Erythroblast (primary cell): ENCODE measurements at places on chromosomes 1 and 21.

DNA sequence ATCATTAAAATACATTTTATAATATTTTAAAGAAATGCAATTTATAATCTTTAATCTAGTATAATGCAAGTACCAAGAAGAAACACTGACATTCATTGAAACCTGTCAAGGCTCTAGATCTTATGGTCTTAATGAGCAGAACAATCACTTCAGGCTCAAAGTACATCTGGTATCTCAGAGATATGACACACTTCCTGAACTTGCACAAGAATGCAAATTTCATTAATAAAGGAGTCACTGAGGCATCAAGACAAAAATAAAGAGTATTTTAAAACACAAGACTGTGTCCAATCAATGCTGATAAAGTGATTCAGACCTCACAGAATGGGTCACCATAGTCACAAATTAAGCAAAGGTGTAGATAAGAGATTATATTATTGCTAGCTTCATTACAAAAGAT is 178.1 kb downstream of the AK5 start:
- DNase-seq, result no peak

DNA sequence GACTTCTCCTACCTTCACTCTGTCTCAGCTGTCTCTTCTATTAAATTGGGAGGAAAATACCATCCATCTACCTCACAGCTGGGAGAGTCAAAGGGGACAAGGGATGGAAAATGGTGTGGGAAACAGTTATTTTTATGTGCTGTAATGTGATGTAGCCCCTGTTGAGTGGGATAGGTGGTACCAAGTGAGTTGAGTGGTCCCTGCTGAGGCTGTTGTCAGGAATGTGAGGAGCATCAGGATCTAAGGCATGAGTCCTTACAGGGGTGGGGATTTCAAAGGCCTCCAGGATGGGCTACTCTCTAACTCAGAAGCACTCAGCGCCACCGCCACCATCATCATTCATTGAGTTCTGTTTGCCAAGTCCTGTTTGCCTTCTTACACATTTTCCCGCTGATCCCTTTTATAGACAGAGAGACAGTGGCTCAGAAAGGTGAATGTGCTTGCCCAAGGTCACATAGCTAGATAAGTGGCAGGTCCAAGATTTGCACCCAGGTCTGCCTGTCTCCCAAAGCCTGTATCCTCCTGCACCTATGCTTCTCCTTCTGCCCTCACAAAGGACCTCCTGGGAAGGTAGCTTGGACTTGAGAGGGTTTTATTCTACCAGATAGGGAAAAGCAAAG is 4.6 kb upstream of the ID3 start:
- DNase-seq, result no peak

- DNase-seq, result peak; percentile 39
Measured at GRCh38 chr1:16888860-16889816, 6.6 kb upstream of the RNU1-2 start.

GRCh38 chr1:53242381-53242780 is 4.1 kb upstream of the MAGOH start:
- DNase-seq, result no peak

DNA sequence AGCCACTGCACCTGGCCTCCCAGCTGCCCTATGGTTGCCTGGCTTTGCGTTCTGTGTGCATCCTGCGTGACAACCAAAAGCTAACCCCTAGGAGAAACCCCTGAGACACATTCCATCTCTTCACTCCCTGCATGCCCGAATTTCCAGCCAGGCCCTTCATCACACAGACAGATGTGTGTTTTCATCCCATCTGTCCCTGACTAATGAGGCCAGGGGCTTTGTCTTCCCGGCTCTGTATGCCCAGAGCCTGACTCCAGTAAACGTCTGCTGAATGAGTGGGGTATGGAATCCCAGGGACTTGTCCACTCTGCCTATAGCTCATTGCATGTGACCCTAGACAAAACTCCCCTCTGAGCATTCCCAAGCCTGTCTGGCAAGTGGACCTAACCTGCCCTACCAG is 9.6 kb downstream of the ESPN start:
- no peak for DNase-seq

GRCh38 chr1:230112131-230112701 is 45.2 kb downstream of the GALNT2 start:
- peak; percentile 70 for DNase-seq

DNA sequence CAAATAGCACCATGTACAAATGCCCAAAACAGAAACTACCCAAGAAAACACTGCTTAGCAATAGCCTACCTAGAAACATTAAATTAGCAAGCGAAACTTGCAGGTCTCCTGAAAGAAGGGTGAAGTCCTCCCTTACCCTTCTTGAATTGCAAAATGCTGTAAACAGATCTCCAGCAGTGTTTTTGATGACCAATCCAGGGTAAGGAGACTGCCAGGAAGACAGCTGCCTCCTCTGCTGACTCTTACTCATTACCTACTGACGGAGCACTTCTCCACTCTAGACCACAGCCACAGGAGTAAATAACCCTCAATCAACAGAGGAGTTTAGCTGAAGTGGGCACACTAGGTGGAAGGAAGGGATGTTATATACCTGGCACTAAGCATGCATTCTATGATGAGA is 32.2 kb upstream of the GADD45A start:
- DNase-seq, result peak; percentile 63

- DNase-seq, result no peak
Measured at GRCh38 chr1:55815745-55816455, 600.7 kb upstream of the USP24 start.

DNA sequence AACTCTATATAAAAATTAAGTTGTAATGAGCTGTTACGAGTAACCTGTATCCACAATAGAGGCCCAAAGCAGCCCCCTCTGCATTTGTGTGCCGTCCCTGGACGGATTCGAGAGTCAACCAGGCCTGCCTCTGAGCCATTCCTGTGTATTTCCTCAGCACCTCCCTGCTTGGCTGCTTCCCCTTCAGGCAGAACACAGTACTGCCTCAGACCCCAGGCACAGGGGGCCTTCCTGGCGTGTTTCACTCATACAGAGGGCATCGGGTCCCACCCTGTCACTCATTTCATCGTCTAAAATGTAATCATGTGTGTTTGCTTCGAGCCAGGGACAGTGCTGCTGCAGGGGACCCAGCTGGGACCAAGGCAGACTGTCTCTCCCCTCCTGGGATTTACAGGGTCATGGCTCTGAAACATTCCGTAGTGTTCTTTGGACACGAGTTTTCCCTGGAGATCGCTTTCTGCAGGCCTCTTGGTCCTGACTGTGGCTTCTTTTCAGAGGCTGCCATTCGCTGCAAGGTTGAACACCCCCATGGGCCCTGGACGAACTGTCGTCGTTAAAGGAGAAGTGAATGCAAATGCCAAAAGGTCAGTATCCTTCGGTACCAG is 19.4 kb downstream of the LGALS8 start:
- DNase-seq, result no peak

DNA sequence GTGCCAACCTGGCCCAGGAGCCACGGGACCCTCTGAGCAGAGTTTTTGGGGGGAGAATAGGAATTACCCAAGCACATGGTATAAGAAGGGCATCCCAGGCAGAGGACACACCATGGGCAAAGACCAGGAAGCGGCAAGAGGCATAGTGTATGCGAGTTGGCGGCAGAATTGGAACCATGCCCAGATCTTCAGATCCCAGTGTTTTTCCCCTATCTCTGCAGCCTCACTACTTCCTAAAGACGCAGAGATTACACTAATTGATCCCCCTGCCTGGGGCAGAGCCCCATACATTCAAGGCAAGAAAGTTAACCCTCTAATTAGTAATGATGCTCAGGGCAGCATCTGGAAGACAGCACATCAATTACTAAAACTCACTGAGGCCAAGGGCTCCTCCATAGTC is 48.2 kb downstream of the SYT2 start:
- no peak for DNase-seq

DNA sequence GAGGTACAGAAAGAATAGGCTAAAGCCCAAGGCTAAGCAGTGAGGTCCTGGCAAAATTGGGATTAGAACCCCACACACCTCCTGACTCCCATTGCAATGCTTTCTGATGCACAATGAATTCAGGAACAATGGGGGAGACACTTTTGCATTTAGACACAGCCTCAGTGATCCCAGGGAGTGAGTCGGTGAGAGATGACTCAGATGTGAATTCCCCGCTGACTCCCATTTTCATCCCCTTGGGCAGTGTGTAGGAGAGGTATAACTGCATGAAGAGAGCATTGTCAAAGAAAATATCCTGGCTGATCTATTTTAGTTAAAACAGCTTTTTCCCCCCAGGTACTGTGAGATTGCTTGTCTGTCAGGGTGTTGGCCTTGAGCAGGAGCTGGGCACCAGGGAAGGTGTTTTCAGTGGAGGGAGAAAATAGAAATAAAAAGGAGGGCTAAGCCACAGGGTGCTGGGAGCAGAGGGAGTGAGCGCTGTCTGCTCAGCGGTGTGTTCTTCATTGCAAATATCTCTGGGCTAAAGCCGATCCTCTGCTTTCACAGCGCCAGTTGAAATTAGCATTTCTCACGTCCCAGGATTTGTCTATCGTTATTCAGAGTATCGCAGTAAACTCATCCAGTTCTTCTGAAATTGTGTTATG is 247.7 kb upstream of the PTBP2 start:
- DNase-seq, result no peak

- DNase-seq, result no peak
Measured at GRCh38 chr1:224189561-224189960, 6.5 kb downstream of the DEGS1 start.

- DNase-seq, result peak; percentile 79
Measured at GRCh38 chr1:66764994-66765578, 12.8 kb downstream of the DYNLT5 start.

DNA sequence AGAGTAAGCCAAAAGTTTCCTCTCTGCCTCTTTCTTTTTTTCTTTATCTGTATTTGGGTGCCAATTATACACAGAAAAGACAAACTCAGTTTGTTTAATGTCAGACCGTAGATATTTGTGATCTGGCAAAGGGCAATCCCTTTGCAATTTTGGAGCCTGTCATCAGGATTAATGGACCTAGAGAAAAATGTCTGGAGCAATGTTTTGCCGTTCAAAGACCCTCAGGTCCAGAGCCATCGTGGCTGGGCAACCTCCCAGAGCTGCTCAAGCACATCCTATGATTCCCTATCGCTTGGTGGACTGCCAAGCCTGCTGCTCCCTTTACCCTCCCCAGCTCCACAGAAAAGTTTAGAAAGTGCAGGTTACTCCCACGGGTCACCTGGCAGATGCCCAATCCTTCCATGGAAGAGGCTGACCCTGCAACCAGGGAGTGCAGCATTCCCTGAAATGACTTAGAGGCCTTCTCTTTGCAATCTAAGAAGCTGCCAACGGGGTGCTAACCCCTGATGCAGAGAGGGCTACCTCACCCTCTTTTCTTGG is 112.5 kb upstream of the NGF start:
- DNase-seq, result no peak

DNA sequence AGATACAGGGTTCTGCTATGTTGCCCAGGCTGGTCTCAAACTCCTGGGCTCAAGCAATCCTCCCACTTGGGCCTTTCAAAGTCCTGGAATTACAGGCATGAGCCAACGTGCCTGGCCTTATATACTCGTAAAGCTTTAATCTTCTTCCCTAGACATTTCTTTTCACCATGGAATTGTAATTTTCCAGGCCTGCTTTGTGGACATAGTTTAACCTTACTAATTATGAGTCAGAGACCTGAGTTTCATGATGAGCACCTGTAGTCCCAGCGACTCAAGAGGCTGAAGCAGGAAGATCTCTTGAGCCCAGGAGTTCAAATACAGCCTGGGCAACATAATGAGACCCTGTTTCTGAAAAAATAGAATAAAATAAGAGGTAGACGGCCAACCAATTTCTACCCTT is 12.3 kb downstream of the PATJ start:
- DNase-seq, result no peak

- DNase-seq, result no peak
Measured at GRCh38 chr1:20048563-20048962, 21.4 kb upstream of the PLA2G5 start.

GRCh38 chr1:55427606-55428005 is 212.4 kb upstream of the USP24 start:
- DNase-seq, result no peak

- DNase-seq, result no peak
Measured at GRCh38 chr1:50829014-50829958, 130.8 kb downstream of the FAF1 start.

- no peak for DNase-seq
Measured at GRCh38 chr1:93140106-93140505, 40.1 kb downstream of the TMED5 start.

DNA sequence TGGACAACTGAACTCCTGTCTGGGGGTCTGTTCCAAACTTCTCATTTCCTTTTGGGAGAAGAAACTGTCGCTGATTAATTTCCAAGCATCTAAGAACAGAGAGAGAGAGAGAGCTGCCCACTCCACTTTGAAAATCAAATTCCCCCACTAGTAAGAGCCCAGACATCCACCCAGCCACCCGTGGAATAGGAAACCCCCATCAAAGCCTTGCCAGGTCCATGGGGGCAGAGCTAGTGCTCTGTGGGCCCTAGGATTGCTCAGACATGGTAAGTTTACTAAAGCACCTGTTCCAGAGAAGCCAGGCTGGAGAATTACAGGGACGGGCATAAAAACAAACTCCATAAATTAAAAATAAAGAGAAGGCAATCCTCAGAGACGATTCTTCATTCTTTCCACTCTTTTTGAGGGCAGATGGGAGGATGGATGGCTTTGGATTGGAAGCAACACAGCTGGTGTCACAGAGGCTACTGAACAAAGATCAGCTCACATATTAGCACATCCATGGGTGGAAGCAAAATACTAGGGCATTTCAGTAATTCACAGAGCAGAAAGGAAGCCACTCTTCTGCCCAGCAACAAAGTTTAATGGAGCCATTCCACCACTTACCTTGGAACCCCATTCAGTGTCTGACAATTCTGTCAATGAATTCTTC is 103.9 kb downstream of the COLGALT2 start:
- no peak for DNase-seq

- peak; percentile 70 for DNase-seq
Measured at GRCh38 chr1:219906924-219907771, 21.2 kb downstream of the SLC30A10 start.

DNA sequence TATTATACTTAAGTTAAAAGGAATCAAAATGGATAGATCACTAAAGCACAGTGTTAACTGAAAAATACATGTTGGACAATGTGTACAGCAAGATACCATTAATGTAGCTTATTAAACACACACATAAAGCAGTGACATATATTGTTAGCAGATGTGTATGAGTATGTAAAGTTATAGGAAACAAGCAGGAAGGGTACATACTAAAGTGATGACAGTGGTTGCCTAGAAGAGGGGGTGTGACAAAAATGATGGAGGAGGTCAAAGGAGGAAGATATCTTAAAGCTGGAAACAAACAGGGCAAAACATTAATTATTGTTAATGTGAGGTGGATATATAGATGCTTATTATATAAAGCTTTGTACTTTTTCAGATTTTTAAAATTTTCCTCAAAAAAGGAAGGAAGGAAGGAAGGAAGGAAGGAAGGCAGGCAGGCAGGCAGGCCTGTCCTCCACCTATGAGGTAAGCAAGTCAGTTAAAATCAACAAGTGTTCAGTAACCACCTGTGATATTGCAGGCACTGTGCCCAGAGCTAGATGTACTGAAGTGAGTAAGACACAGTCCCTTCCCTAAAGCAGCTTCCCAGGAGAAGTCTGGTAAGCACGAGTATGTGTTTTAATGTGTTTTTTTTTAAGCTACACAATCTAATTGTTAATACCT is 252.9 kb upstream of the NR5A2 start:
- no peak for DNase-seq

GRCh38 chr1:202588503-202589189 is 121.6 kb downstream of the SYT2 start:
- DNase-seq, result no peak

GRCh38 chr1:112464501-112464900 is 44.3 kb upstream of the WNT2B start:
- no peak for DNase-seq
